Colonic mucosa (tissue), 4 donors: ENCODE measurements at places on chromosomes 13 and 19. TPM values are rescaled to one million over a fixed set of nuclear protein-coding genes. Genes with fewer than 3 reads are reported as not detected.

Gene GGN
- 0.45 TPM for total RNA-seq

Gene IFNL1
- not detected for total RNA-seq

Gene JUND
- total RNA-seq = 177 TPM

Gene ZNF471
- 2.1 TPM for total RNA-seq

- peak overlapping the region; percentile 67 for H3K27ac ChIP-seq
- no peaks in the 10 kb centered on the region for H3K36me3 ChIP-seq
- peak overlapping the region; percentile 63 for H3K4me3 ChIP-seq
- peak; percentile 82 for DNase-seq
These were observed 11.8 kb downstream of the PDE4A start for GRCh38 chr19:10431943-10432735.

GRCh38 chr19:41912899-41913537, 15.2 kb downstream of the ERFL start:
- no peak for DNase-seq
- no peaks in the 10 kb centered on the region for H3K36me3 ChIP-seq
- H3K27ac ChIP-seq = no peak overlapping the region

DNA sequence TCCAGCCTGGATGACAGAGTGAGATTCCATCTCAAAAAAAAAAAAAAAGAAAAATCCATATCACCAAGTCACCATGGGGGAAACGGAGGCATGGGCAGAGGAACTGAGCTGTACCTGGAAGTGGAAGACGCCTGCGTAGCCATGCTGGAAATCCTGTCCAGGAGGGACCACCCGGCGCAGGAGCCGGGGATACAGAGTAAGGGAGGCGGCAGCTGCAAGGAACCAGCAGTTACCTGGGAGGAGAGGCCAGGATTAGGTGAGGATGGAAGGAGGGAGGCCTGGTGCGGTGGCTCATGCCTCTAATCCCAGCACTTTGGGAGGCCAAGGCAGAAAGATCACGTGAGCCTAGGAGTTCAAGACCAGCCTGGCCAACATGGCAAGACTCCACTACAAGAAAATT, 2.0 kb downstream of the CAPN12 start:
- H3K27ac ChIP-seq = no peak overlapping the region
- no peaks in the 10 kb centered on the region for H3K36me3 ChIP-seq
- H3K4me3 ChIP-seq = no peak overlapping the region

DNA sequence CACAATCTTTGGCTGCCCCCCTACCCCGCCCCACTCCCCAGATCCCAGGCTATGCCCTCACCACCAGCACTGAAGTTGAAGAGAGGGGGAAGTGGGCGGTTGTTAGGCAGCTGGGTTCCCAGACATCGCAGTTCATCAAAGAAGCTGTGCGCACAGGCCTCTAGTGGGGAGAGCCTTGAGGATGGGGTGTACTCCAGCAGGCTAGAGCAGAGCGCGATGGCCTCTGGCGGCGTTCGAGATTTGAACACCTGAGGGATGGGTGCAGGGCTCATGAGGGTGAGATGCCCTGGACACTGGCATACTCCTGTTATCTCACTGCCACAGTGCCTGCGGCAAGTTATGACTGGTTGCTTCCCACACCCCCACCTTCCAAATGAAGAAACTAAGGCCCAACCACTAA, 10.0 kb downstream of the GSK3A start:
- no peak overlapping the region for H3K27ac ChIP-seq
- H3K36me3 ChIP-seq = no peaks in the 10 kb centered on the region
- no peak for DNase-seq

- peak overlapping the region; percentile 98 for H3K27ac ChIP-seq
- peaks cover 19% of the 10 kb centered on the region for H3K4me1 ChIP-seq
- H3K36me3 ChIP-seq = no peaks in the 10 kb centered on the region
- peak; percentile 93 for DNase-seq
These were observed 8.6 kb upstream of the MKNK2 start for GRCh38 chr19:2059422-2060201.

DNA sequence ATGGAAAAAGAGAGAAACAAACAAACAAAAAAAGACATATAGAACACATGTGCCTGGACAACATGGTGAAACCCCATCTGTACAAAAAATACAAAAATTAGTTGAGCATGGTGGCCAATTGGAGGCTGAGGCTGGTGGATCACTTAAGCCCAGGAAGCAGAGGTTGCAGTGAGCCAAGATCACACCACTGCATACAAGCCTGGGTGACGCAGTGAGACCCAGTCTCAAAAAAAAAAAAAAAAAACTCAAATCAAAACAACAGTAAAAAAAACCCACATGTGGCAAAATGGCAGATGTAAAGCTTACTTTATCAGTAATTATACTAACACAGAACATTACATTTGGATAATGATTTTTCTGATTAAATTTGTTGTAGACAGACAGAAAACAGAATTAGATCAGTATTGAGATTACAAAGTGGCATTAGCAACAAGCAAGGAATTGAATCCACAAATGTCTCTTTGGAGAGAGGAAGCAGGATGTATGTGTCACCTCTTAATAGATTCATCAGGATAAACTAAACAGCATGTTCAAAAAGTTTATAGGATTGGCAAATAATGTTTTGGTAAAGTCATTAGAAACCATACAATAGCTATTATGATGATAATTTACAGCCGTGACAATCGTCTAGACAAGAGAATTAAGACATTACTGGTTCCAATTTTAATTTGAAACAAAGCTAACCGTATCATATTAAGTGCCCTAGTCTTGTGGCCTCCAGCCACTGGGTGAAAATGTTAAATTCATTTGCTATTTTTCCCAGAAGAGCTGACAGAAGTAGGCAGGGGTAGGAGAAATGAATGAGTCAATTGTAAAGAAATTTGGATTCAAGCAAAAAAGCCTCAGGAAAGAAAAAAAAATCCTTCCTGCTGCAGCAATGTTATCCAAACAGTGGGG, 206.0 kb downstream of the FGF14 start:
- H3K27me3 ChIP-seq = no peaks in the 10 kb centered on the region
- H3K4me3 ChIP-seq = no peak overlapping the region
- no peaks in the 10 kb centered on the region for H3K4me1 ChIP-seq
- no peak overlapping the region for H3K27ac ChIP-seq
- DNase-seq = no peak
